ENCODE measurements at places on chromosomes 7 and 10. TPM values are rescaled to one million over a fixed set of nuclear protein-coding genes. Genes with fewer than 3 reads are reported as not detected.

DNA sequence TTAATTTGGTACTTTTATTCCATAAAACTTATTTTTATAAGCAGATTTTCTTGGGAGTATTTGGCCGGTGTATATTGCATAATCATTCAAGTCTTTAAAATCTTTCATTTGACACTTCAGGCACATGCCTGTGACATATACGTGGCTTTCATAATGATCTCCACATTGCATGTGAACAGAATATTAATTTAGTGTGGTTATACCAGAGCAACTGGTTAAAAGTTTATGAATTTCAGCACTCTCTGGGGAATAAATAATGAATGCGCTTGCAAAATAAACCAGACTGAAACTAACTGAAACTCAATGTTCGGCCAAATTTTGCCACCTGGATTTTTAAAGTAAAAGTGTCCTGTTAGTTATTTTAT, 242.3 kb downstream of the GLI3 start:
- no peaks in the 10 kb centered on the region for H3K27me3 ChIP-seq
- no peak overlapping the region for H3K4me3 ChIP-seq
- DNase-seq = no peak
- no peak overlapping the region for H3K27ac ChIP-seq

- peak; percentile 69 for DNase-seq
- no peaks in the 10 kb centered on the region for H3K27me3 ChIP-seq
- H3K4me3 ChIP-seq = no peak overlapping the region
- H3K4me1 ChIP-seq = peaks cover 29% of the 10 kb centered on the region
- no peaks in the 10 kb centered on the region for H3K36me3 ChIP-seq
Observed at GRCh38 chr7:1842321-1843221, 172.5 kb downstream of the ELFN1 start.

GRCh38 chr7:39312254-39312989, 253.8 kb upstream of the YAE1 start:
- no peak overlapping the region for H3K4me3 ChIP-seq
- H3K27me3 ChIP-seq = no peaks in the 10 kb centered on the region
- no peak for DNase-seq
- no peaks in the 10 kb centered on the region for H3K4me1 ChIP-seq
- no peaks in the 10 kb centered on the region for H3K36me3 ChIP-seq

GRCh38 chr10:128063736-128064107, 62.5 kb downstream of the MKI67 start:
- peaks cover 77% of the 10 kb centered on the region for H3K36me3 ChIP-seq
- no peaks in the 10 kb centered on the region for H3K27me3 ChIP-seq
- peaks cover 52% of the 10 kb centered on the region for H3K4me1 ChIP-seq
- peak; percentile 84 for DNase-seq
- H3K4me3 ChIP-seq = peak overlapping the region; percentile 32
- H3K27ac ChIP-seq = peak overlapping the region; percentile 87

DNA sequence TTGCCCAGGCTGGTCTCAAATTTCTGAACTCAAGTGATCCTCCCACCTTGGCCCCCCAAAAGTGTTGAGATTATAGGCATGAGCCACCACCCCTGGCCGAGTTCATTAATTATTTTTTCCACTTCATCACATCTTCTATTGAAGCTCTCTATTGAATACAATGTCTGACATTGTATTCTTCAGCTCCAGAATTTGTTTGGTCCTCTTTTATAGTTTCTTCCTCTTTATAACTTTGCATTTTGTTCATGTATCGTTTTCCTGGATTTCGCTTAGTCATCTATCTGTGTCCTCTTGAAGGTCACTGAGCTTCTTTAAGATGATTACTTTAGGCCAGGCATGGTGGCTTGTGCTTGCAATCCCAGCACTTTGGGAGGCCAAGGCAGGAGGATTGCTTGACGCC, 30.2 kb downstream of the NOM1 start:
- no peak overlapping the region for H3K27ac ChIP-seq
- H3K27me3 ChIP-seq = no peaks in the 10 kb centered on the region
- DNase-seq = no peak
- no peaks in the 10 kb centered on the region for H3K36me3 ChIP-seq

- DNase-seq = no peak
- no peaks in the 10 kb centered on the region for H3K4me1 ChIP-seq
- H3K4me3 ChIP-seq = no peak overlapping the region
- H3K27me3 ChIP-seq = peaks cover 14% of the 10 kb centered on the region
- H3K27ac ChIP-seq = no peak overlapping the region
Observed at GRCh38 chr7:158543840-158544239, 43.8 kb downstream of the PTPRN2 start.

GRCh38 chr7:73669288-73669701, 1.7 kb downstream of the VPS37D start:
- H3K4me1 ChIP-seq = peaks cover 29% of the 10 kb centered on the region
- H3K27me3 ChIP-seq = peaks cover 8% of the 10 kb centered on the region
- DNase-seq = no peak
- H3K27ac ChIP-seq = no peak overlapping the region
- no peaks in the 10 kb centered on the region for H3K36me3 ChIP-seq

- H3K4me1 ChIP-seq = peaks cover 11% of the 10 kb centered on the region
- H3K27me3 ChIP-seq = no peaks in the 10 kb centered on the region
- no peak overlapping the region for H3K4me3 ChIP-seq
- no peaks in the 10 kb centered on the region for H3K36me3 ChIP-seq
- no peak for DNase-seq
Observed at GRCh38 chr7:48389977-48390376, 218.7 kb downstream of the ABCA13 start.

DNA sequence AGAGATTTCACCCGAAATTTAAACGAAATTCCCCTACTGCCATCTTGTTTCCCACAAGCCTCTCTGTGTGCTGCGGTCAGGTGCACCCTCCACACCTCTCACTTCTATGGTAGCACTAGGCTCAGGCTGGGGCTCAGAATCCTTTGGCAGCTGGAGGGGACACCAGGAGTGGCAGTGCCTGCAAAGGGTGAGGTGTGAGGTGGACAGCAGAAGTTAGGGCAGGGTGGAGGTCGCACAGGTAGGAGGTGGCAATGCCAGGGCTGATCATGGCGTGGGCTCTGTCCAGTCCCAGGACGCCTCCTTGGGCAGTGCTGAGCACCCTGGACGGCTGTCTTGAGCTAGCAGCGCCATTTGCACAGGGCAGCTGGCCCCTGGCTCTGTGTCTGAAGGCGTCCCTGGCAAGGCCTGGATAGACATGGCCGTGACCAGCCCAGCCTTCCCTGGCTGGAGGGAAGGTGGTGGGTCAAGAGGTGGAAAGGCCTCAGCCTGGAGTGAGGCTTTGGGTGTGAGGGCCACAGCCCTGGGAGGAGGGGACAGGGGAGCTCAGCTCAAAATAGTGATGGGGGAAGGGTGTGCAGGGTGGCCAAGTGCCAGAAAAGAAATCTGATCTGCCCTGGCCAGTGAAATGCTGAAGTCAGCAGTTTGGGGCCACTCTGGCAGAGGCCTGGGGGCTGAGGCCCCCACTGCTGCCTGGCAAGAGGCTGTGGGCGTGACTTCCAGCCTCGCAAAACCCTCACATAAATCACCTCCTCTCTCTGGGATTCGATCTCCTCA, 40.0 kb downstream of the ZCCHC24 start:
- peak; percentile 65 for DNase-seq
- H3K27me3 ChIP-seq = no peaks in the 10 kb centered on the region
- peaks cover 97% of the 10 kb centered on the region for H3K4me1 ChIP-seq
- H3K27ac ChIP-seq = peak overlapping the region; percentile 29
- H3K36me3 ChIP-seq = no peaks in the 10 kb centered on the region
- H3K4me3 ChIP-seq = no peak overlapping the region

GRCh38 chr7:8278183-8278582, 16.2 kb upstream of the ICA1 start:
- H3K4me3 ChIP-seq = no peak overlapping the region
- H3K27me3 ChIP-seq = no peaks in the 10 kb centered on the region
- H3K36me3 ChIP-seq = no peaks in the 10 kb centered on the region
- no peak overlapping the region for H3K27ac ChIP-seq
- no peak for DNase-seq

DNA sequence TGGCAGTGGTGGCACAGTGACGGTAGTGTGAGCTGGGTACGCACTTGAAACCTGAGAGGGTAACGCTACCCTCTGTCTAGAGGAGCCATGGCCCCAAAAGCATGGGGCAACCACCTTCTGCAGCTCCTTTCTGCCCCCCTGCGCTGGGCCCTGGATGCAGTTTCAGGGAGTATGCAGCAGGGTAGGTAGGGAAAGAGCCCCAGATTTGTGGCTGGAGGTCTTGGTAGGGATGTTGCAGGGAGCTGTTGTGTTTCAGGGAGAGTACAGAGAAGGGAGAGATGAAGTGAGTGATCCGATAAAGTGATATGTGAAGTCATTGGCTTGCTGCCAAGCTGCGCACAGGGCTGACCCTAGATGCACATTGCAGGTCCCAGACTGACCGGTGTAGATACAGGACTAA, 2.7 kb upstream of the PGAM2 start:
- H3K4me1 ChIP-seq = peaks cover 31% of the 10 kb centered on the region
- DNase-seq = peak; percentile 69
- peaks cover 11% of the 10 kb centered on the region for H3K36me3 ChIP-seq
- H3K4me3 ChIP-seq = no peak overlapping the region

- no peaks in the 10 kb centered on the region for H3K27me3 ChIP-seq
- H3K36me3 ChIP-seq = no peaks in the 10 kb centered on the region
- no peak for DNase-seq
- no peaks in the 10 kb centered on the region for H3K4me1 ChIP-seq
- H3K27ac ChIP-seq = no peak overlapping the region
Observed at GRCh38 chr7:55413442-55413841, 48.3 kb downstream of the LANCL2 start.

GRCh38 chr7:28068811-28069216, 111.8 kb downstream of the JAZF1 start:
- H3K27ac ChIP-seq = peak overlapping the region; percentile 41
- no peaks in the 10 kb centered on the region for H3K4me1 ChIP-seq
- no peak for DNase-seq

DNA sequence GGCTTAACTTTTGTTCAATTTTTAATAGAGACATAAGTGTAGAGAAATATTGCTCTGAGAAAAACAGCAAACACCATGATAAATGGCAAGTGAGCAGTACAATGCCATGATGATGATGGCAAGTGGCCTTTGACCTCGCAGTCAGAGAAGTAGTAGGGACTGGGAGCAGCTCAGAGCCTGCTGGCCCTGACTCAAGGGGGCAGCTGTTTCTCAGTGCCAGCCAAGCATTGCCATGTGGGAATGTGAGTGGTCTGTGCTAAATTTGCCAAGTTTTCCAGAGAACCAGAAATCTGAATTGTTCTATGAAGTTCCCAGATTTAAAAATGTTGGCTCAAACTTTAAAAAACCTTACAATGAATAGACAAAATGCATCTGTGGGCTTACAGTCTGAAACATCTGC, 187.9 kb downstream of the BICC1 start:
- no peak overlapping the region for H3K27ac ChIP-seq
- no peaks in the 10 kb centered on the region for H3K4me1 ChIP-seq
- H3K36me3 ChIP-seq = no peaks in the 10 kb centered on the region
- H3K27me3 ChIP-seq = no peaks in the 10 kb centered on the region
- DNase-seq = no peak
- H3K4me3 ChIP-seq = no peak overlapping the region

GRCh38 chr7:73921623-73922528, 60.9 kb downstream of the TMEM270 start:
- peak; percentile 42 for DNase-seq
- H3K27me3 ChIP-seq = no peaks in the 10 kb centered on the region
- H3K27ac ChIP-seq = no peak overlapping the region
- no peak overlapping the region for H3K4me3 ChIP-seq

DNA sequence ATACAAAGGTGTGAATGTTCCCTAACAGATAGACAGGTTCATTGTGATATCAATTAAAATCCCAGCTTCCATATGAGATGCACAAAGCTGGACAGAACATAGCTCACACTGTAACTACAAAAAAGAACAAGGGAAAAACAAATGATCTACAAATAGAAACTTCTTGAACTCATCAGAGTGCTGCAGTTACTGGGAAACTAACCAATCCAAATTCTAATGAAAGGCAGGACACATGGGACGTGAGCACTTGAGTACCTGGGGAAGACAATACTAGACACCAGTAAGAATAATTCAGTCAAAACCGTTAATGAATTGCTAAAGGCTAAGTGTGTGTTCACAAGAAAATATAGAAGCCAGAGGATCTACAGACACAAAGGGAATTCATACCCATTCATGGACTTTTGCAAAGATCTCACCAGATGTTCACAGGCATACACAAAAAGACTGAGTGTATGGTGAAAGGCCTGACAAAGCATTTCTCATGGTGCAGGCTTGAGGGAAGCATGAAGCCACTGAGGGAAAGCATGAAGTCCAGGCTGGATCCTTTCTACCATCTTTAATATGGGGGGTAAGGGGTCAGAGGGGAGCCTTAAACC, 7.8 kb upstream of the GPR22 start:
- H3K27me3 ChIP-seq = no peaks in the 10 kb centered on the region
- no peaks in the 10 kb centered on the region for H3K36me3 ChIP-seq
- no peak for DNase-seq
- H3K27ac ChIP-seq = no peak overlapping the region
- H3K4me1 ChIP-seq = no peaks in the 10 kb centered on the region
- H3K4me3 ChIP-seq = no peak overlapping the region

DNA sequence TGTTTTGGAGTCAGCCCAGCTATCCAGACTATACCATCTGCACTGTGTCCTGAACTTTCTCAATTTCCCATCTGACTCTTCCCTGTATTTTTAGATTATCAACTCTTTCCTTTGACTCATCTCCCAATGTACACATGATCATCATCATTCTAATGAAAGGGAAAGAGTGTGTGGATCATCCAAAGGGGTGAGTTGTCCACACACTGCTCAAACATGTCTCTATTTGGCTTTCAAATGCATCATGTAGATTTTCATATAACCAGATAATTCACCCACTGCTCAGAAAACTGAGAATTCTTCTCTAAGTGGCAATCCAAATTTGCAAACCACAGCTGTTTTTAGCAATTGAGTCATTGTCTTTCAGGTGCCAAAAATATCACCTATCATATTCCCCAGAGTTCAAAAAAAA, 190.2 kb upstream of the HPS1 start:
- H3K27me3 ChIP-seq = no peaks in the 10 kb centered on the region
- DNase-seq = no peak
- H3K36me3 ChIP-seq = no peaks in the 10 kb centered on the region
- no peak overlapping the region for H3K4me3 ChIP-seq

DNA sequence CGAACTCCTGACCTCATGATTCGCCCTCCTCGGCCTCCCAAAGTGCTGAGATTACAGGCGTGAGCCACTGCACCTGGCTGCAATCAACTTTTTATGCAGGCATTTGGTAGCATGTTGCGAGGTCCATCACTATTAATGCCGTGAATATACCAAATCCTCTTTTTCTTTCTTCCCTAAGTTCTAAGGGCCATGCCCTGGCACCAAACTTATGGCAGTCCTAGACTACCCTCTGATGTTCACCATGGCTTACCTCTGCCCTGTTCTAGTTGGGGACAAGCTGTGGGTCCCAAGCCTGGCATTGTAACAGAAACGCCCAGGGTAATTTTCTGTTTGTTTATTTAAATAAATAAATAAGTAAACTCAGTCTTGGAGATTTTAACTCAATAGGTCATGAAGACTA, 13.3 kb downstream of the PRSS2 start:
- no peak overlapping the region for H3K4me3 ChIP-seq
- H3K4me1 ChIP-seq = peaks cover 9% of the 10 kb centered on the region
- no peak for DNase-seq
- H3K36me3 ChIP-seq = no peaks in the 10 kb centered on the region

GRCh38 chr7:151462306-151462779, 22.4 kb upstream of the CRYGN start:
- no peak overlapping the region for H3K4me3 ChIP-seq
- no peaks in the 10 kb centered on the region for H3K36me3 ChIP-seq
- no peak for DNase-seq
- H3K4me1 ChIP-seq = peaks cover 5% of the 10 kb centered on the region

Gene CRPPA
- 0.85 TPM for total RNA-seq

Gene UFSP1
- total RNA-seq = 1.3 TPM

Gene PKD1L1
- 0.40 TPM for total RNA-seq

Gene CYP2E1
- total RNA-seq = 4.0 TPM

Gene TMEM139
- 2.0 TPM for total RNA-seq

Gene MUC12
- total RNA-seq = 0.76 TPM

Gene EPDR1
- total RNA-seq = 18.6 TPM

Gene NUTM2B
- 1.5 TPM for total RNA-seq

Gene CHST15
- 107 TPM for total RNA-seq

Gene INA
- not detected for total RNA-seq
